ENCODE measurements at places on chromosomes 1 and 21. TPM values are rescaled to one million over a fixed set of nuclear protein-coding genes. Genes with fewer than 3 reads are reported as not detected.

Gene LAPTM5
- 75.4 TPM for total RNA-seq

Gene TGFB2
- total RNA-seq = 6.2 TPM

Gene DLGAP3
- not detected for total RNA-seq

Gene AVPR1B
- total RNA-seq = not detected

Gene DFFA
- total RNA-seq = 32.0 TPM

Gene TFF3
- total RNA-seq = 11.1 TPM

Gene DENND1B
- total RNA-seq = 8.5 TPM

Gene CD53
- 33.8 TPM for total RNA-seq

Gene TRIM67
- total RNA-seq = not detected

Gene FAM151A
- total RNA-seq = not detected

Gene RNPEP
- 23.0 TPM for total RNA-seq

Gene MINDY1
- total RNA-seq = 21.2 TPM

Gene C1QA
- total RNA-seq = 263 TPM

Gene SPRR2E
- total RNA-seq = 13.5 TPM

Data from gastroesophageal sphincter (tissue), 4 donors.